ENCODE measurements at places on chromosomes 2 and 18. TPM values are rescaled to one million over a fixed set of nuclear protein-coding genes. Genes with fewer than 3 reads are reported as not detected.

The PGAP1 gene
- 2.6 TPM for total RNA-seq

The YPEL5 gene
- total RNA-seq, result 33.5 TPM

The KCNE4 gene
- 1.2 TPM for total RNA-seq

The SIX3 gene
- total RNA-seq, result not detected

The SCTR gene
- total RNA-seq, result 0.10 TPM

The ARHGEF4 gene
- total RNA-seq, result 1.3 TPM

The TANK gene
- 28.1 TPM for total RNA-seq

The LOXHD1 gene
- total RNA-seq, result not detected

The TUBA4B gene
- total RNA-seq, result not detected

The CKAP2L gene
- total RNA-seq, result 0.08 TPM

The LYPD6 gene
- 0.25 TPM for total RNA-seq

The SERPINB10 gene
- total RNA-seq, result not detected

The ALPI gene
- not detected for total RNA-seq

The MYOM1 gene
- 4.9 TPM for total RNA-seq

Data from left lobe of liver (tissue), 2 donors.